Left renal pelvis (tissue), 4 donors: ENCODE measurements at places on chromosomes 11 and 22. TPM values are rescaled to one million over a fixed set of nuclear protein-coding genes. Genes with fewer than 3 reads are reported as not detected.

DNA sequence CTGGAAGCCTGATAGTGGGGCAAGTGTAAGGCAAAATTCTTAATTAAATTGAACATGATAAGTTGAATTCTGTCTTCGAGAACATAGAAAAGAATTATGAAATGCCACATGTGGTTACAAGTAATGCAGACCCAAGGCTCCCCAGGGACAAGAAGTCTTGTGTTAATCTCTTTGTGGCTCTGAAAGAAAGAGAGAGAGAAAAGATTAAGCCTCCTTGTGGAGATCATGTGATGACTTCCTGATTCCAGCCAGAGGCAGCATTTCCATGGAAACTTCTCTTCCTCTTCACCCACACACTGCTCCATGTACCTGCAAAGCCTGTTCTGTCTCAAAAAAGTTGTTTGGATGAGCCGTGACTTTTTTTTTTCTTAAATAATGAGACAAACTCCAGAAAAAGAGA, 1.9 kb upstream of the TYR start:
- no peak for DNase-seq

The CNIH2 gene
- polyA plus RNA-seq, result 4.5 TPM

- DNase-seq, result no peak
These were observed 512.8 kb downstream of the INSC start for GRCh38 chr11:15627560-15627959.

DNA sequence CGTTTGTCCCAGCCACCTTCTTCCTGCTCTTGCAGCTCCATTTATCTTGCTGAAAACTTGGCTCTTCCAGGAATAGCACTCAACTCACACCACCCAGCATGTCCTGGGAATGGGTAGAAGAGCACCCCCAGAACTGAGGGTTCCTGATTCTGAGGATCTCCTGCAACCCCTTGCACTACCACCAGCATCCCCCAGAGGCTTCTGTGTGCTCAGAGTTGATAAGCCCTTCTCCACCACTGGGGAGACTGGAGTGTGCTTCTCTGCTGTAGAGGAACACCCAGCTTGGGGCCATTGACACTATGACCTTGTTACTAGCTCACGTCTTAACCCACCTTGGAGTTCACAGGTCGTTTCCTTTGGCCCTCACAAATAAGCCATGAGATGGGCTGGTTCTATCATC, 121.0 kb downstream of the GRIK4 start:
- DNase-seq, result no peak

DNA sequence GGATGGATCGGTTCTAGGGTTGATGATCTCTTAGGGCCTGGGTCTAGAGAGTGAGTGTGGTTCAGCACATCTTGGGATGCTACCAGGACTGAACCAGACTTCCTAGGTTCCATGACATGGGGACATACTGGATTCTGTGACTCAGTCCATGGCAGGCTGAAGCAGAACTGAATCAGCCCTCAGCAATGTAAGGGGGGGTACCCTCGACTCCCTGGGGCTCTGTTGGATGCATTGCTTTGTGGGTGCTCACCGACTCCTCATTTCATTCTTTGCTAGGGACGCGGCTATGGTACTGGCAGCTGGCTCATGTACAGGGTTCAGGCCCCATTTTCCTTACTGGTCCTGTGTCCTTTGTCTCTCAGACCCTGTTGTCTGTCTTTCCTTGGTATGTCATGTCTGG, 733 bp upstream of the GRAMD1B start:
- DNase-seq, result no peak

GRCh38 chr11:67177399-67178281, 58.6 kb downstream of the KDM2A start:
- DNase-seq, result no peak

- no peak for DNase-seq
These were observed 366.4 kb downstream of the CASP12 start for GRCh38 chr11:104531894-104532293.

The KRTAP5-10 gene
- polyA plus RNA-seq, result 0.26 TPM

GRCh38 chr22:44366372-44367300, 53.9 kb upstream of the SHISAL1 start:
- no peak for DNase-seq

DNA sequence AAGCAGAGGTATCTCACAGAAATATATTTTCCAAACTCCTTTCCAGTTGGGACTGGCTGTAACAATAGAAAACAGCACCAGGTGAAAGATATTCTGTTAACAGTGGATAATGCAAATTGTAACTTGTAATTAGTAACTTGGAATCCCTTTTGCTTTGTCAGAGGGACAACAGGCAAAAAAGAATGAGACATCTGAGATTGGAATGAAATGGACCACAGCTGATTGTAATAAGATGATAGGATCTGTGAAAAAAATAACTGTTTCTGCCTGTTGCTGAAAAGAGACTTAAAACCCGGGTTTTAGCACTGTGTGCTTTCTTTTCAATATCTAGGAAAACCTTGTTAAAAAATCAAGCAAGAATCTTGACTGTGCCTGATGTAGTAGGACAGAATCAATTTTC, 655.7 kb downstream of the METTL15 start:
- DNase-seq, result no peak

GRCh38 chr11:72951193-72951592, 137.0 kb downstream of the ATG16L2 start:
- DNase-seq, result no peak

GRCh38 chr11:11316651-11317230, 36.3 kb downstream of the CSNK2A3 start:
- DNase-seq, result no peak

DNA sequence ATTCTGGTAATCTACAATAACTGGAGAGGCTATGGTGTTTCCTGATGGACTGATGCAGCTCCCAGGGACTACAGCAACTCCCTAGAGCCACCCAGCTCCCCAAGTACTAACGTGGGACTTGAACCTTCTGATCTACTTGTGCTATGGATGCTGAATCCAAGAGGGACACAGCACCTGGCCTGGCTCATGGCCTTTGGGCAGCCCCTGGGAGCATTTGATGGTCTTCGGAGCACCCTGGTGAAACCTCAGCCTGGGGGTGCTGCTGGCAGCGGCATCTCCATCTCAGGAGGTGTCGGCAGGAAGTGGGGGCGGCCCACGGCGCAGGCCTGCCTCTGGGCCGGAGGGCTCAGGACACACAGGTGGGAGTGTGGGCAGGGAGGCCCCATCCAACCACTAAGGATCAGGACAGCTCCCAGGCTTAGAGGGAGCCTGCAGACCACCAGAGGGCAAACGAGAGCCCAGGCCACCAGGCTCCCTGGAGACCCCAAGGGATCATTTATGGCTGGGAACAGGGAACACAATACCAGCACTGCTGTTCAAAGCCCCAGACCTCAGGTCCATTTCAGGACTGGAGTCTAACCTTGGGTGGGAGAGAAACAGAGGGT, 8.7 kb downstream of the EHD1 start:
- no peak for DNase-seq

The KDM4E gene
- 0.13 TPM for polyA plus RNA-seq

The RNASEH2C gene
- polyA plus RNA-seq, result 38.4 TPM

GRCh38 chr11:95345651-95346050, 114.6 kb upstream of the SESN3 start:
- DNase-seq, result no peak

The OR51E2 gene
- 0.89 TPM for polyA plus RNA-seq

The TAF1D gene
- 150 TPM for polyA plus RNA-seq

DNA sequence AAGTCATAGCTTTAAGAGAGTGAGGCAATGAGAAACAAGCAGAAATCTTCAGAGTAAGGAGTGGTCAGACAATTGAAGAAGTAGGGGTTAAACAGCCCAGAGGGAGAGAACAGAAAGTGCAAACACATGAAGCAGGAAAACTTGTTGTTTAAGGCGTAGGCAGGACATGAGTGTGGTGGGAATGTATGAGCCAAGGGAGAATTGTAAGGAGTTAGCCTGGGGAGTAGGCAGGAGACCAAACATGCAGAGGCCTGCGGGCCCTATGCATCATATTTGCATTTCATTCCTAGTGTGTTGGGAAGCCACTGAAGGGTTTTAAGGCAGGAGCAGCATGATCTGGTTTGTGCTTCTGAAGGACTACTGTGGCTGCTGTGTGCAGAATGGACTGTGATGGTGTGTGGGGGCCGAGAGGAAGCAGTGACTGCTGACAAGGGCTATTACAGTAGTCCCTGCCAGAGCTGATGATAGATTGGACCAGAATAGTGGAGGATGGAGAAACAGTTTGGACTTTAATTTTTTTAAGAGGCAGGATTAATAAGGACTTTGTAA, 179.9 kb upstream of the C11orf87 start:
- no peak for DNase-seq
